ENCODE measurements at places on chromosomes 7 and 10. TPM values are rescaled to one million over a fixed set of nuclear protein-coding genes. Genes with fewer than 3 reads are reported as not detected.

- no peaks in the 10 kb centered on the region for H3K36me3 ChIP-seq
- no peak overlapping the region for H3K4me3 ChIP-seq
- H3K27ac ChIP-seq: no peak overlapping the region
Measured at GRCh38 chr10:78442836-78443550, 409.3 kb downstream of the RPS24 start.

DNA sequence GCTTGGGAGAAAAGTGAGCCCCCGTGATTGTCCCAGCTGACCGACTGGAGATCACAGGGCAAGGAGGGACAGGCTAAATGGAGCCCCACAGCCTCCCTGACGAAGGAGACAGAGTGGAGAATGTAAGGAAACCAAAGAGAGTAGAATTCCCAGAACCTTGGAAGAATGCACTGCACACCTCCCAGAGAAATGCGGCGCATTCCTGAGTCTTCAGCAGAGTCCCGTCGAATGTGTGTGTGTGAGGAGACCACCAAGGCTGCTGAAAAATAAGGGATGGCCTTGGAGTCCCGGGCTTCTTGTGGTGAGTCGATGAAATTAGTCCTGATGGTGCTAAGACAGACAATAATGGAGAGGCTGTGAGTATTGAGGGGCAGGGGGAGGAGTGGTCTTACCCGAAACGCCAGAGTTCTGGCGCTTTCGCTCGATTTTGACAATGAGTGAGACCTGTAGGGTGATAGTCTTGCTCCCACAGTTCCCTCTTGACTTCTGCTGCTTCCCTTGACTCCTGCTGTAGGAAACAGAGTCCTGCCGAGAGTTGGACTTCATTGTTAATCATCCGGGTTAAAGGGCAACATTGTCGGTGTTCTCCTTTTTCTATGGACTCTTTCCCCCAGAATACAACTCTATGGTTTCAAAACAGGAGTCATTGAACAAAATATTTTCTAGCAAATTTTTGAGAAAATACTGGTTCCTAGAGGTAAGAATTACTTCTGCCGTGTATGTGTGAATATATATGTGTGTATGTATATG, 103.2 kb downstream of the CNNM2 start:
- no peaks in the 10 kb centered on the region for H3K36me3 ChIP-seq
- no peaks in the 10 kb centered on the region for H3K27me3 ChIP-seq
- peak overlapping the region; percentile 5 for H3K27ac ChIP-seq

- H3K4me1 ChIP-seq: peaks cover 56% of the 10 kb centered on the region
- no peaks in the 10 kb centered on the region for H3K36me3 ChIP-seq
- DNase-seq: no peak
- H3K27ac ChIP-seq: no peak overlapping the region
- H3K27me3 ChIP-seq: no peaks in the 10 kb centered on the region
Measured at GRCh38 chr7:42135728-42136127, 101.3 kb downstream of the GLI3 start.

DNA sequence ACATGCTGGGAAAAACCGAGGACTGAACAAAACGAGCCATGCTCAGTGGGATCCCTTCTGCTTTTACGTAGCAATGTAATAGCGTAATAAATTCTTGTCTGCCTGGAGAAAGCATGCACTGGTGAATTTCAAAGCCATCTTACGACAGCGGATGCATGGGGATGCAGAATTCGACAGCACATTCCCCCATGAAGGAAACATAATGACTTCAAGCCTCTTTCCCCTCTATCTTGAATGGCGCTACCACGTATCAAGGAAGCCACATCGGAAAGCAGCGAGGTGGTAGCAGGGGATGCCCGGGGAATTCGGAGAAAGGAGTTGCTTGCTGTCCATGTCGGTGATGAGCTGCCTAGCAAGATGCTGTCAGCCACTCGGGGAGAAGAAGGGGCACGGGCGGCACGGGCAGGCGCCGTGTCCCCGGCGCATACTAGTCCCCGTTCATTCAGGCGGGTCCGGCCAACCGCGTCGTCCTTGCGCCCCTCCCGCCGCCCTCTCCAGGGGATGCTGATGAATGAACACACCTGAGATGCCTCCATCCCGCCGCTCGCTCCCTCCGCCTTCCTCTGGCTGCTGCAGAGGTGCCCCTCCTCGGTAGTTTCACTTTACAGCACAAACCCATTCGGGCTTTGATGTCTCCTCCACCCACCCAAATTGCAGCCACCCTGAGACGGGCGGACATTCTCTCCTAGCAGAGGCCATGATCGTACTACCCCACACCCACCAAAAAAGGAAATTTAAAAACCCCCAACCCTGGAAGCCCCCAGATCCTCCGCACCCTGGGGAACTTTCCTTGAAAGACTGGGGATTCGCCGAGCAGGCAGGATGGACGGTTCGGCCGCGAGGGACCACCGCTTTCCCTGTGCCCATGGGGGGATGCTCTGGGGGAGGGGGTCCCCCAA, 644 bp downstream of the SORBS1 start:
- H3K36me3 ChIP-seq: no peaks in the 10 kb centered on the region
- peaks cover 3% of the 10 kb centered on the region for H3K27me3 ChIP-seq
- peak overlapping the region; percentile 96 for H3K27ac ChIP-seq
- H3K4me1 ChIP-seq: peaks cover 50% of the 10 kb centered on the region
- peak overlapping the region; percentile 99 for H3K4me3 ChIP-seq

DNA sequence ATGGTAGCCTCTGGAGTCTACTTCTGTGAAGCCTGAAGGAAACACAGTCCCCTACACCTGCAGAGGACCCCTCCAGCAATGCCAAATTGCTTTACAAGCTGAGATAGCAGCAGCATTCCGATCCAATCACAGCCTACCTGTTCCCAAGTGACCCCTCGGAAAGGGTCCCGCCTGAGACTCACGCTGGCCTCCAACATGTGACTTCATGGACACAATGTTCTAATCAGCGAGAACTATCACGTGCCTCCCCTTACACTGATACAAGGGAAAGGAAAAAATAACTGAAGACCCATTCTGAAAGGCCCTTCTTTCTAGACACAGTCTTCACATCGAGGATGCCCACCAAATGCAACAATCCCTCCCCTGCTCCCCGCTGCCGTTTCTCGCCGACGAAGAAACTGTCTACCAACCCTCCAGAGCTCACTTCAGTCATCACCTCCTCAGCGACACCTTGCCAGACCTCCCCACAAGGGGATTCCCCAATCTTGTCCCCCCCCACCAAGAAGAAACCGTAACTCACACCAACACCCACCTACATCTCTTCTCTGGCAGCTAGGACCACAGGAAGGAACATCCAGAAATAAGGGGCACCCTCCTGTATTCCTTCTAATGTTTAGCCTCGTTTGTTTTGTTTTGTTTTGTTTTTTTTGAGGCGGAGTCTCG, 1.8 kb downstream of the SNX8 start:
- peak overlapping the region; percentile 51 for H3K4me3 ChIP-seq
- peak overlapping the region; percentile 73 for H3K27ac ChIP-seq
- H3K36me3 ChIP-seq: peaks cover 10% of the 10 kb centered on the region
- DNase-seq: no peak
- H3K27me3 ChIP-seq: no peaks in the 10 kb centered on the region

DNA sequence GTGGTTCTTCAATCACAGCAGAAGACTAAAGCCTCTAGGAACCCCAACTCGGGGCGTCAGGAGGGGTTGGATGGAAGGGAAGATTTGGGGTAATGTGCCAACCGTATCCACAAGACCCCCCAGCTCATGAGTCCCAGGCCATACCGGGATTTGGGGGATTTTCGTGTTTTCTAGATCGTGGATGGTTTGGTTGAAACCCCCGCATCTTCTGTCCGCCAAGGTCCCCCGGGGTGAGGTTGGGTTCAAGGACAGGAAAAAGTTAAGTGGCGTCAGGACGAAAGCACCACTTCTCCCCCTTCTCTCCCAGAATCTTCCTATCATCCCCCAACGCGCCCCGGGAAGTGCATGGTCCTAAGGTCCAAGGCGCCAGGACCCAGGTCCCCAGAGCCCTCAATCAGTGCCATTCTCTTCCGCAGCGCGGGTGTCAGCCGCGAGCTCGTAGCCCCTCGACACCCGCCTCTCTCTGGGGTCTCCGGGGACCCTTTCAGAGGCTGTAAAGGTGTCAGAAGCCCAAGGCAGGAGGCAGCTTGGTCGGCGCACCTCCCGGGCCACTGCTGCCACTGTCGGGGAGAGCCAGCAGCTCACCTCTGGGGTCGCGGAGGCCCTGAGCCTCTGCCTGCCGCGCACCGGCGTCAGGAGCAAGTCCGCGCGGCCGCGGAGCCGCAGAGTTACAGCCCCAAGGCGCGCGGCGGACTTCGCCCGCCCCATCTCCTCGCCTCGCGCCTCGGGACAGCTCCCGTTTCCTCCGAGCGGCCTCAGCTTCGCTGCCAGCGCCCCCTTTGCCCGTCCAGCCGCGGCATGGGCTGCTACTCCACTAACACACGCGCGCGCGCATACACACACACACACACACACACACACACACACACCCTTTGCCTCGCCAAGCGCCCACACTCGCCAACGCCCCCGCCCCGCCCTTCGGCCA, 1.5 kb downstream of the MKX start:
- no peaks in the 10 kb centered on the region for H3K36me3 ChIP-seq
- peaks cover 88% of the 10 kb centered on the region for H3K27me3 ChIP-seq
- peaks cover 28% of the 10 kb centered on the region for H3K4me1 ChIP-seq
- DNase-seq: peak; percentile 53
- no peak overlapping the region for H3K27ac ChIP-seq

GRCh38 chr10:73941300-73941699, 30.4 kb downstream of the PLAU start:
- H3K27me3 ChIP-seq: peaks cover 7% of the 10 kb centered on the region
- H3K36me3 ChIP-seq: peaks cover 11% of the 10 kb centered on the region
- no peak overlapping the region for H3K27ac ChIP-seq
- peaks cover 10% of the 10 kb centered on the region for H3K4me1 ChIP-seq
- H3K4me3 ChIP-seq: no peak overlapping the region

DNA sequence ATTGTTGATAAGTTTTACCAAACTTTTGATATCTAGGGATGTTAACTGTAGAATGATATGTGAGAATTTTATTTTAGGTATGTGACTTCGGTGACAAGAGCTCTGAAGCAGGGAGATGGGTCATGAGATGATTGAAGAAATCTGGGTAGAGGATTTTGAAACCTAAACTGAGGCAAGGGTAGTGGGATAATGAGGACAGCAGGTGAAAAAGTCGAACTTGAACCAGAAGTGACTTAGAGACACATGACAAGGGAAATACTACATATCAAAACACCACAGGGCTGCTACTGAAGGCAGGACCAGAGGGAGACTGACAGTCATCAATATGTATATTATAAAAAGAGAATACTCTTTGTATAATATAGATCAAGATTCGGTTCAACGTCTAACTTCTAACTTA, 113.2 kb downstream of the WDFY4 start:
- DNase-seq: no peak
- no peak overlapping the region for H3K27ac ChIP-seq
- H3K4me3 ChIP-seq: no peak overlapping the region
- no peaks in the 10 kb centered on the region for H3K27me3 ChIP-seq

DNA sequence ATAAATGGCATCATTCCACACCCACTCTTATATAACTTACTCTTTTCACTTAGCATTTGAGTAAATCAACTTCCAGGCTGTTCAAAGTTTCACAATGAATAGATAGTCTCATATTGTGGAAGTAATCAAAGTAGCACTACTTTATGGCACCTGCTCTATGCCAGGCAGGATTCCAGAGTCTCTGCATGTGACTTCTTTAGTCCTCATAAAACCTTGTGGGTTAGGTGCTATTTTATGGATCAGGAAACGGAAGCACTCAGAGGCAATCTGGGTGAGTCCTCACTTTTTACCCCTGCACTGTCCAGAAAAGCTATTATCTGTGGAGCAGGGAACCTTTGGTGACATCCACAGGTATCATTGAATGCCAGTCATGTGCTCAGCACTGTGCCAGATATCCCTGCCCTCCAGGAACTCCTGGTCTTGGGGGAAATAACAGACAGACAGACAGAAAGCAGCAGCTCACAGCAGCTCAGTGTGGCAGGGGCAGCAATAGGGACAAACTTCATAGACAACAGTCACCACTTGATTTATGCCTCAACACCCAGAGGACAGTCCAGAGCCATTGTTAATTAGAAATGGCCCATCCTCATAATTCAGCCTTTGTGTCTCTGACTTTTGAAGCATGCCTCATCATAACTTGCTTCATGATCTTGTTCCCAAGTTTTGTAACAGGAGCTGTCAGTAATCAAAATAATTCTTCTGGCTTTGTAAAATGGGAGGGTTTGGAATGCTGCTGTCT, 160.6 kb downstream of the SEC23IP start:
- peaks cover 30% of the 10 kb centered on the region for H3K4me1 ChIP-seq
- no peak overlapping the region for H3K27ac ChIP-seq
- H3K4me3 ChIP-seq: no peak overlapping the region
- DNase-seq: no peak
- H3K36me3 ChIP-seq: no peaks in the 10 kb centered on the region

- DNase-seq: no peak
- H3K4me1 ChIP-seq: no peaks in the 10 kb centered on the region
- H3K4me3 ChIP-seq: no peak overlapping the region
- no peak overlapping the region for H3K27ac ChIP-seq
- H3K27me3 ChIP-seq: no peaks in the 10 kb centered on the region
Measured at GRCh38 chr7:112503361-112503972, 22.7 kb downstream of the LSMEM1 start.

GRCh38 chr7:135801045-135801693, 52.6 kb upstream of the FAM180A start:
- H3K27me3 ChIP-seq: peaks cover 4% of the 10 kb centered on the region
- DNase-seq: no peak
- peak overlapping the region; percentile 21 for H3K27ac ChIP-seq
- H3K4me3 ChIP-seq: peak overlapping the region; percentile 59
- H3K36me3 ChIP-seq: no peaks in the 10 kb centered on the region
- peaks cover 10% of the 10 kb centered on the region for H3K4me1 ChIP-seq

- no peak overlapping the region for H3K4me3 ChIP-seq
- no peaks in the 10 kb centered on the region for H3K4me1 ChIP-seq
- no peaks in the 10 kb centered on the region for H3K27me3 ChIP-seq
- DNase-seq: no peak
Measured at GRCh38 chr10:14259696-14260566, 70.8 kb downstream of the FRMD4A start.

- peaks cover 53% of the 10 kb centered on the region for H3K4me1 ChIP-seq
- H3K27ac ChIP-seq: peak overlapping the region; percentile 72
- H3K36me3 ChIP-seq: no peaks in the 10 kb centered on the region
- no peak for DNase-seq
- H3K27me3 ChIP-seq: no peaks in the 10 kb centered on the region
Measured at GRCh38 chr10:63286340-63286739, 153.2 kb downstream of the NRBF2 start.

GRCh38 chr7:132407764-132408163, 168.5 kb downstream of the PLXNA4 start:
- no peak overlapping the region for H3K27ac ChIP-seq
- no peak for DNase-seq
- H3K36me3 ChIP-seq: no peaks in the 10 kb centered on the region
- H3K4me3 ChIP-seq: no peak overlapping the region
- no peaks in the 10 kb centered on the region for H3K27me3 ChIP-seq

DNA sequence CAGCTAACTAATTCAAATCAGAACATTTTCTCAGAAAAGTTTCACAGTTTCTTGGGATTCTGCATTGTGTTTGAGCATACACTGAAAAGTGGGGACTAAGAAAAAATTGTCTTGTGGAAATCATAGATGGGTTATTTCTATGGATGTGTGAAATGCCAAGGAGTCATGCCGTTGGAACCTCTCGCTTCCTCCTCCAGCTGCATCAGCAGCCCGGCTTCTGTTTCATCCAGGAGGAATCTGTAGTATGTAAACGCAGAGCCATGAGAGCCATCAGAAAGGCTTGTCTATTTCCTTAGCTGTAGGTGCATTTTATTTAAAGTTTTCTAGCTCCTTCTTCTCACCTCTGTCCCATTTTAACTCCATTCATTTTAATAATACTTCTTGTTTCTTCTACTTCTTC, 1144.1 kb downstream of the GATA3 start:
- H3K27me3 ChIP-seq: peaks cover 3% of the 10 kb centered on the region
- no peaks in the 10 kb centered on the region for H3K4me1 ChIP-seq
- H3K27ac ChIP-seq: no peak overlapping the region
- no peaks in the 10 kb centered on the region for H3K36me3 ChIP-seq
- H3K4me3 ChIP-seq: no peak overlapping the region

CRHR2 gene
- total RNA-seq: 0.09 TPM

WDFY4 gene
- total RNA-seq: 0.25 TPM

TFR2 gene
- total RNA-seq: 5.7 TPM

SPDYE1 gene
- total RNA-seq: not detected

IFIT1B gene
- total RNA-seq: not detected

TMEM270 gene
- not detected for total RNA-seq
